ENCODE measurements at places on chromosomes 16 and 17.

DNA sequence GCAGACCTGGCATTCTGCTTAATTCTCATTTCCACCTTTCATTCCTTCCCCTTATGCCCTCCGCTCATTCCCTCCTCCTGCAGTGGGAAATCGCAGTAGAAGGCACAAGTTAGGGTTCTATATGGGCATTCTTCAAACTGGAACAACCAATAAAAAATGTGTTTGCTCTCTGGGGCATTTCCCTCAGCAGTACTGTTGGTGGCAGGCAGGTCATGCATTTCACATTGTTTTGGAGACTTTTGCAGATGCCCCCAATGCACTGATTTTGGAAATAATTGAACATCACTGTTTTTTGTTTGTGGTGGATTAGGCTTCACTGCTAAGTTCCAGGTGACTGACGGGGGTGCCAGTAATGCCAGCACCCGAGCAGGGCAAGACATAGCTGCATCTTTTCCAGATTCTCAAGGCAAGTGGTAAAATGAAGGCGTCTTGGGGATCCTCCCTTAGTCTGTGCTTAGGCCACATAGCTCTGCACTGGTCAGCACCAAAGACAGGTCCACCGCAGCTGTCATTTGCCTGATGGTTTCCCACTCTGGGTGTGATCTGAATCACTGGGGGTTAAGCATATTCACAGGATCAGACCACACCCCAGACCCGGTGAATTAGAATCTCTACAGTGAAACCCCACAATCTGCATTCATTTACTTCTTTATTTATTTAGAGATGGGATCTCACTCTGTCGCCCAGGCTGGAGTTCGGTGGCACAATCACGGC, 304.5 kb downstream of the CPPED1 start:
- no peak for DNase-seq

DNA sequence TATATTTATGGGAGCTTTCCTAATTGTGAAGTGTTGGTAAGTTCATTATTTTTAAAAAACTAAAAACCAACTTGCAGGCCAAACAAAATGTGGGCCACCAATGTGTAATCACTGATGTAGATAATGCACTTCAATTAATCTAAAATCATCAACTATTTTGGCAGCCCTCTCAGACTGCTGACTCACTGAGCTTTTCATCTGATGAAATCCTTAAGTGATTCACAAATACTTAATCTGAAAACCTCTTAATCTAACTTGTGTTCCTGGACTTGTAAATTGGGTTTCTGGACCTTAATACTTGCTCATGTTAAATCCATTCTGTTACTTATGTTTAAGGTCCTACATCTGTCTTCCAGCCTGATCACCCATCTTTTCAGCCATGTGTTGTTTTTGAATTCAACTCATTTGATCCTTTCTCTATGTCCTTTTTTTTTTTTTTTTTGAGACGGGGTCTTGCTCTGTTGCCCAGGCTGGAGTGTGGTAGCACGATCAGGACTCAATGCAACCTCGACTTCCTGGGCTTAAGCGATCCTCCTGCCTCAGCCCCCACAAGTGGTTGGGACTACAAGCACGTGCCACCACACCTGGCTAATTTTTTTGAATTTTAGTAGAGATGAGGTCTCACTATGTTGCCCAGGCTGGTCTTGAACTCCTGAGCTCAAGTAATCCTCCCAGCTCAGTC, 39.0 kb downstream of the PRKCB start:
- no peak for DNase-seq

GRCh38 chr17:42700586-42701289, 18.4 kb downstream of the CNTNAP1 start:
- no peak for DNase-seq

GRCh38 chr17:70190959-70191805, 21.9 kb downstream of the KCNJ2 start:
- DNase-seq: no peak

GRCh38 chr17:65423346-65424140, 137.9 kb downstream of the AXIN2 start:
- no peak for DNase-seq

DNA sequence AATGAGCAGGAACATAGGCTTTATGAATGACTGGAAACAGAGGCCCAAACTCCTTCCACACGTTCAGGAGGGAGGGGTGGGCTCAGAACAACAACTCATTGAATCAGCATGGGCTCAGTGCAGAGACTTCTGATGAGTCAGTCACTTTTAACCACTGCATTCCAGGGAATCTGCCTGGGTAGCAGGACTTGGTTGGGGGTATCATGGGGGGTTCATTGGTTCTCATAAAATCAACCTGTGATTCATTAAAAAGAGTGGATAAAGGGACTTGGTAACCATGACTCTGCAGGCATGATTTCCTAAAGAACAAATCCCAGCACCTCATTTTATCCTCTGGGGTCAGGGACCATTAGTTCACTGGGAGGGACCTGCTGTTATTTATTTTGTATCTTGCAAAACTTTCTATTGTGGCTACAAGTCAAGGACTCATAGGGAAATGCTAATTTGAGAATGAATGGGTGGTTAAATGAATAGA, 13.8 kb downstream of the ITGB3 start:
- no peak for DNase-seq

DNA sequence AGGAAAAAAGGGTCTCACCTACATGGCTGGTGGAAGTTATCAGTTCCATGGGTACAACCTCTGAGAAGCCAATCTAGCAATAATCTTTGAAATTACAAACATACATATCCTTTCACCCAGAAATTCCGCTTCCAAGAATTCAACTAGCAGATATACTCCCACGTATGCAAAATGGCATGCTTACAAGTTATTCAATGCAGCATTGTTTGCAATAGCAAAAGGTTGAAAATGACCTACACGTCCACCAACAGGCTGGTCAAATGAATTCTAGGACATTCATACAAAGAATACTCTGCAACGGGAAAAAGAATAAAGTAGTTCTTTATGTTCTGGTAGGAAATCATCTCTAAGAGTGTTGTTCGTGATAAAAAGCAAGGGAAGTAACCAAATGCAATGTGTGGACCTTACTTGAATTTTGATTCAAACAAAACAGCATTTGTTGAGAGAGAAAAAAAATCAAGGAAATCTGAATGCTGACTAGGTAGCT, 63.7 kb upstream of the NLK start:
- no peak for DNase-seq

- no peak for DNase-seq
Observed at GRCh38 chr16:79165506-79165905, 435.0 kb downstream of the MAF start.

GRCh38 chr17:72702136-72702735, 390.3 kb downstream of the SLC39A11 start:
- no peak for DNase-seq

DNA sequence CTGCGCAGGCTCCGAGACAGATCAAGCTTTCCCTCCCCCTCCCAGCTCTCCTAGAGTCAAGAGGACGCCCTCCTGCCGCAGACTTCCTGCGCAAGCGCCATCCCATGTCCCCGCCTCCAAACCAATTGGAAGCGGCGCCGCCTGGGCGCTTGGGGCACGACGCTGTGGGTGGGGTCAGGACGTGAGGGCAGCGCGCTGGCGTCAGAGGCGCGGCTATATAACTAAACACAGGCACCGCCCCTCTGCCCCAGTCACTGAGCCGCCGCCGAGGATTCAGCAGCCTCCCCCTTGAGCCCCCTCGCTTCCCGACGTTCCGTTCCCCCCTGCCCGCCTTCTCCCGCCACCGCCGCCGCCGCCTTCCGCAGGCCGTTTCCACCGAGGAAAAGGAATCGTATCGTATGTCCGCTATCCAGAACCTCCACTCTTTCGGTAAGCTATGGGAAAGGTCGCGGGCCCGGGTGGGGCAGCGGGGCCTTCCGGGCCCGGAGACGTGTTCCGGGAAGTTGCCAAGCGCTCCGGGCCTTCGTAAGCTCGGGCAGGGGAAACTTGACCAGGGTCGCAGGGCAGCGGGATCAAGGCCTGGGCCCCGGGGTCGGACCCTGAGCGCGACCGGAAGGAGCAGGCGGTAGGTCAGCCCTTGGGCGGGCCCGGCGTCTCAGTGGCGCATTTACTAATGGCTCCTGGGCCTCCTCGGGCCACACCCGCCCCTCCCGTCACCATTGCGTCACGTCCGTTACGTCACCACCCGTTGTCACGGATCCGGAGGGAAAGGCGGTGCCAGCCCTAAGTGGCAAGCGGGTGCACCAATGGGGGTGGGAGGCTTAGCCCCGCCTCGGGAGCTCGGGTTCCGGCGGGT, at the start of gene EIF1:
Gene EIF1, plus strand, starts transcription at position 245 of the 856 bp plus-strand sequence. Its CDS starts 154 bp downstream, at position 399.
- DNase-seq: peak; percentile 100

DNA sequence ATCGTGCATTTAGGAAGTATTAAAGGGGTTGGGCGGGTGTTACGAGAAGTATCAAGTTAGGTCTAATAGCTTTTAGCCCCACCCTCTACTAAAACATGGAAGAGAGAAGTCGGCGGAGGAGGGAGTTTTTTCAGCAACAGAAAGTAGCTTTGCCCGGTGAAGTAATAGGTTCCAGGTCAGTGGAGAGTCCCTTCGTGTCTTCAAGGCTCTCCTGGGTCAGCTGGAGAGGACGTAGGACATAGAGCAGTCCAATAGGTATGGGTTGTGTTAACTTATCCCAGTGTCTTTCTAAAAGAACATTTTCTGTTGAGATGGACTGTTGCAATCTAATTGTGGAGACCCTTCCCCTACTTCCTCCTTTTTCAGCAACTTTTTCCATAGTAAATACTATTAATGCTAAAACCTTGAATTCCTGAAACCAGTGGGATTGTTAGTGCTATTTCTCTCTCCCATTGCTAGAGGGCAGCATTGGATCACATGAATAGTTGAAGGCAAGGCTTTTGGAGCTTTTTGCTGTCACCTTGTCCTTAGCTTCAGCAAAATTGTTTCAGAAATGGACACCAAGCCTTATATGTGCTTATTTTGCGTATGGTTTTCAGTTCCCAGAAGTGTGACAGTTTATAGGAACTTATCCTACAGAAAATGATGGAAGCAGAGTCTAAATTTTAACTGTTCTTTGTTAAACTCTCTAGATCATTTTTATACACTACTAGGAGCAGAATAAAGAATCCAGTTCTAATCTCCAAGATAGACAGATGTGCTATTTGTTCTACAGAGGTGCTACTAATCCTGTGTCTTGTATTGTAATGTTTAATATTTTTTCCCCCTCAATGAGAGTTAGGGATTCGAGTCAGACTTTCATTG, 38.4 kb downstream of the UTP18 start:
- DNase-seq: no peak

- peak; percentile 88 for DNase-seq
Observed at GRCh38 chr17:40038882-40039513, 15.2 kb downstream of the MED24 start.

GRCh38 chr16:7086822-7087616, 245.6 kb upstream of the RBFOX1 start:
- DNase-seq: no peak

GRCh38 chr17:52096056-52096455, 62.5 kb downstream of the CA10 start:
- no peak for DNase-seq

- DNase-seq: no peak
Observed at GRCh38 chr16:50992350-50993032, 158.6 kb downstream of the SALL1 start.

DNA sequence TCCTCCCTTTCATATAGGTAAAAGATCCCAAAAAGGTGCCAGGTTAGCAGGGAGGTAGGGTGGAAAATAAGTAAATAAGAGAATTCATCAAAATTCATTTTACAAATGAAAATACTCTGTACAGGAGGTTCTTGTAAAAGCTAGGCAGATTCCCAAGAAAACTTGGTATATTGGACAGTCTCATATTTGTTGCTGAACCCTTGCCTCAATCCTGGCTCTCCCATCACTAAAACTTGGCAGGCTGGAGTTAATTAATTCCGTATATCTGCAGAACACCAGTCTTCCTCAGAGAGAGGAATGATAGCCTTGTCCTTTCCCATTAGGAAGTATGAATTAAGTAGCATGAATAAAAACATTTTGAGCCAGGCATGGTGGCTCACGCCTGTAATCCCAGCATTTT, 66.2 kb upstream of the MTMR4 start:
- no peak for DNase-seq

DNA sequence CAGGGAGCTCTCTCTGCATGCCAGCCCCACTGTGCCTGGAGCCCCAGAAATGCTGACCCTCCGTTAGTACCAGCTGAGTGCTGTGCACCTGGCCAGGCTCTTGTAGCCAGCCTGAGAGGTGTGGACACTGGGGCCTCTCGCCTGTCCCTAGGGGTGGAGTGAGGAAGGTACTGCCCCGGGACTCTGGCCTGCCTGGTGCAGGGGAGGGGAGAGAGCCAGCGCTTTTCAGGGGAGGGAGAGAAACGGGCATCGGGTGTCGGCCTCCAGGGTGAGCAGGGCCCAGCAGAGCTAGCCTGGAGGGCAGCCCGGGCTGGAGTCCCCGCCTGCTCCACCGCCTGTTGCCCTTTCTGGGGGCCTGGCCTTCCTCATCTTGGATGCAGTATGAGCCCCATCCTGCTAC, 13.1 kb downstream of the MAP2K3 start:
- DNase-seq: no peak

GRCh38 chr17:19357351-19357750, 5.2 kb downstream of the B9D1 start:
- no peak for DNase-seq

DNA sequence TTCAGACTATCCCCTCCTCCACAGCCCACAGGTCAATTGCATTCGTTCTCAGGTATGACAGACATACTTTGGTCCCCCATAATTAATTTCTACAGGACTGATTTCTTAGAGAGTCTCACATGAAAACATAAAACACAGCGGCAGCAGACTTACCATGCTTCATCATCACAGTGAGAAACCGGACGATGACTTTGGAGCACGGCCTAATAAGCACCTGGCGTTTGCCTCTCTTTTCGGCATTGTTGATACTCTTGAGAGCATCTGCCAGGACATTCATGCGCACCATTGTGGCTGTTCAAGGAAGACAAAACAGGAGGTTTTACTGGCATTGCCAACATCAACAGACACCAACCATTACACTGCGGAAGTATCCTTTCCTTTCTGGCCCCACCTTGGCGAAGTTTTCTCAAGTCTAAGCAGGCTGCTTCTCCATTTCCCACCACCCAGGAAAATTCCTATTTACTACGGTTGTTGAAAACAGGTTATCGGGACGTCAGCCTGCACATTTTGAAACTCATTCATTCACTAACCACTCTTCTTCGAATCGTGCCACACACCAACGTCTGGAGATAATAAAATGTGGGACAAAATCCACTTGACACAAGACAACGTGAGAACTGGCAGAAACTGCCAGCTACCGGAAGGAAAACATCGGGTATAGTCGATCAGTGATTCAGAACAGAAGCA, 1.2 kb downstream of the RPS15A start:
- no peak for DNase-seq

- DNase-seq: no peak
Observed at GRCh38 chr17:80891397-80892018, 100.1 kb upstream of the CHMP6 start.

- no peak for DNase-seq
Observed at GRCh38 chr16:30980959-30981358, 4.0 kb upstream of the HSD3B7 start.

DNA sequence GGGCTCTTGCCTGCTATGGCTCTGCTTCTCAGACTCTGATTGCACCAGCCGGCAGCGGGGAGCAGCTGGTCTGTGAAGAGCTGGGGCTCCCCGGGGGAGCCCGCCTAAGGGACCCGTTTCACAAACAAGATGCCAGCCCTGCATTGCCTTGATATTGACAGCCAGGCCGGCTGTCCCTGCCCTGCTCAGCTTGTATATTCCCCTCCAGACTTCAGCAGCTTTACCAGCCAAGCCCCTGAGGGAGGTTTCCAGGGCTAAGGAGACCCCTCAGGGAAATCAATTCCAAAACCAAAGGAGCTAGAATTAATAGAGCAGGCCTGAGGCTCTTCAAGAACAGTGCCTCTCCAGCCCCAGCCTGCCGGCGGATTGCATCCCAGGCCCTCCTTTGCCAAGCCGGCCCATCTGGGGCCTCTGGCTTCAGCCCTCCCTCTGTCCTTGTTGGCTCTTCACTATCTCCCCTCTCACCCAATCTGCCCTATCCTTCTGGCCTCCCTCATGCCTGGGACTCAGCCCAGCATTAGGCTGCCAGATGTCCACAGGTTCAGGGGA, 5.7 kb downstream of the CALB2 start:
- DNase-seq: no peak

Data from ascending aorta (tissue), 2 donors.